ENCODE measurements at places on chromosomes 16 and 17.

GRCh38 chr17:64080174-64080618 is 49.7 kb downstream of the ERN1 start:
- DNase-seq = no peak

DNA sequence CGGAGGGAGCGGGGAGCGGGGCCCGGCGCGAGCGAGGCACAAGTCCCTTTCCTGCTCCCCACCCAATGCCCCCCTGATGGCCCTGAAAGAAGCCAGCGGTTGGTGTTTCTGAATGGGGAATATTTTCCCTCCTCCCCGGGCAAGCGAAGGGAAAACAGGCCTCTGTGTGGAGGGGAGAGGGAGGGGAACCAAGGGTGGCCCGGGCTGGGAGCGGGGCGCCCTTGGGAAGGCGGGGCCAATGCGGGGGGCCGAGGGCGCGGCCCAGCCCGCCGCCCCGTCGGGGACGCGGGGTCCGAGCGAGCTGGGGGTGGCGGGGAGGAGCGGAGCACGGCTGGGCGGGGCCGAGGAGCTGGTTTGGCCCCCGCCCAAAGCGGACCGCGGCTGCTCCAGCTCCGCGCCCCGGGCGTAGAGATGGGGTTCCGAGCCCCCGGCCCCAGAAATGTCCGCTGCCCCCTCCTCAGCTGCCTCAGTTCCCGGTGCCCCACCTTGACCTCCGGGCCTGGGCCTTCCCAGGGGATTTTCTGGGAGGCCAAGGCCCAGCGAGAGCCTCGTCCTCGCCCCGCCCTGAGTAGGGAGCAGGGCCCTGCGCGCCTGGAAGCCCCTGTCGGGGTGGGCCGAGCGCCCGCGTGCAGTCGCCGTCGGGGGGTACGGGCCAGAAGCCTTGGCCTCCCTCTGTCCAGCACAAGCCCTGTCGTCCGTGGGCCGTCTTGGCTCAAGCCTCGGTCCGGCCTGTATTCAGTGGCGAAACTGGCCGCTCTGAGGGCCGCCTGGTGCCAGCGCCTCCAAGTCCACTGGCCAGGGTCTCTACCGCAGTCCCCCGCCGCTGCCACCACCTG is 3.9 kb upstream of the HEXIM1 start:
- DNase-seq = no peak

- DNase-seq = no peak
Measured at GRCh38 chr17:32569171-32570080, 82.6 kb downstream of the CDK5R1 start.

- no peak for DNase-seq
Measured at GRCh38 chr17:45426561-45426960, 6.1 kb downstream of the ARHGAP27 start.

- no peak for DNase-seq
Measured at GRCh38 chr17:1606352-1606985, 22.2 kb downstream of the SLC43A2 start.

GRCh38 chr16:4428500-4428899 is 2.8 kb downstream of the DNAJA3 start:
- DNase-seq = no peak

- DNase-seq = no peak
Measured at GRCh38 chr16:88577166-88577565, 7.0 kb downstream of the ZC3H18 start.

GRCh38 chr16:72985995-72986394 is 61.9 kb downstream of the ZFHX3 start:
- no peak for DNase-seq

DNA sequence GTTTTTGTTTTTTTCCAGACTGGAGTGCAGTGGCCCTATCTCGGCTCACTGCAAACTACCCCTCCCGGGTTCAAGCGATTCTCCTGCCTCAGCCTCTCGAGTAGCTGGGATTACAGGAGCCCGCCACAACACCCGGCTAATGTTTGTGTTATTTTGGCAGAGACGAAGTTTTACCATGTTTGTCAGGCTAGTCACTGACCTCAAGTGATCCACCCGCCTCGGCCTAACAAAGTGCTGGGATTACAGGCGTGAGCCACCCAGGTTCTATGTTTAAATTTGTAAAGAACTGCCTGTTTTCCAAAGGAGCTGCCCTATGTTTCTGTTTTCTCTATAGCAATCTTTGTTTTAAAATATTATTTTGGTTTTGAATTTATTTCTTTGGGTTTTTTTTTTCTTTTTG is 13.8 kb upstream of the C16orf87 start:
- DNase-seq = no peak

GRCh38 chr17:11840831-11841230 is 156.4 kb downstream of the ZNF18 start:
- no peak for DNase-seq

DNA sequence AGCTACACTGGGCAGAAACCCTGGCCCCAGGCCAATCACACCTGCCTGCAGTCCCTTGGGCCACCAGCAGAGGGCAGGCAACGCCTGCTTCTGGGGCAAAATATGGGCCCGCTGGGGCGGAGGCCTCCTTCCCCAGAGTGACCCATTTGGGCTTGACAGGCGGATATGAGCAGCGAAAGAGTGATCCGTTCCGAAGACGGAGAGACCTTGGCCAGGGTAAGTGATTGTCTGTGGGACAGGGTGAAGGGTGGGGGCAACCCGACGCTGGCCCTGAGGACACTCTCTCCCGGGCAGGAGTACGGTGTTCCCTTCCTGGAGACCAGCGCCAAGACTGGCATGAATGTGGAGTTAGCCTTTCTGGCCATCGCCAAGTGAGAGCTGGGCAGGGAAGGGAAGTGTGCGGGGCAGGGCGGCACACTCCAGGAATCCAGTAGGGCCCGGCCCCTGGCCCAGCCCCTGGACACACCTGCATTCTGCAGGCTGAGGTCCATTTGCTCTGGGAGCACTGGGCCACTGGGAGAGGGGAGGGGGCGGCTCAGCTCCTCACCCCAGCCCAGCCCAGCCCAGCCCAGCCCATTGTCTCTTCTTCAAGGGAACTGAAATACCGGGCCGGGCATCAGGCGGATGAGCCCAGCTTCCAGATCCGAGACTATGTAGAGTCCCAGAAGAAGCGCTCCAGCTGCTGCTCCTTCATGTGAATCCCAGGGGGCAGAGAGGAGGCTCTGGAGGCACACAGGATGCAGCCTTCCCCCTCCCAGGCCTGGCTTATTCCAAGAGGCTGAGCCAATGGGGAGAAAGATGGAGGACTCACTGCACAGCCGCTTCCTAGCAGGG is 3.5 kb upstream of the NHERF1 start:
- peak; percentile 53 for DNase-seq

- DNase-seq = no peak
Measured at GRCh38 chr17:71850812-71851211, 270.0 kb upstream of the SOX9 start.

All from activated naive CD8-positive, alpha-beta T cell treated with anti-CD3 and anti-CD28 coated beads, Interleukin-2, amount 50 U/mL, for 16 hours (primary cell).